Stimulated activated CD4-positive, alpha-beta T cell treated with anti-CD3 and anti-CD28 coated beads, TNF-alpha, amount 100 ng/mL, for 48 hours (primary cell): ENCODE measurements at places on chromosomes 6 and 20.

- DNase-seq: no peak
These were observed 40.5 kb downstream of the CFAP61 start for GRCh38 chr20:20092827-20093226.

DNA sequence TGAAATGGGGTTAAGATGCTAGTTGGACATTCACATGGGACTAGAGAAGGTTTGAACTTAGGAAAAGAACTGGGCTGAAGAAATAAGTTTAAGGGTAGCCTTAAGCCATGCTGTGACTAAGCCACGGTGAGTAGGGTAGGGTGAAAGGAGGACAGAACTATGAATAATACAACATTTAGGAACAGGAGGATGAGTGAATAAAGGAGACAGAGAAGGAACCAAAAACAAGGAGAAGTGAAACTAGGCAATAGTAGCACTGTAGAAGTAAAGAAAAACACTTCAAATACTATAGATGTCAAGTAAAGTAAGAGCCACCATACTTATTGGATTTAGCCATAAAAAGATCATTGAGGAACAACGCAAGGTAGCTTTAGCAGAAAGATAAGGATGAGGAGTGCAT, 111.2 kb downstream of the KCNQ5 start:
- no peak for DNase-seq

DNA sequence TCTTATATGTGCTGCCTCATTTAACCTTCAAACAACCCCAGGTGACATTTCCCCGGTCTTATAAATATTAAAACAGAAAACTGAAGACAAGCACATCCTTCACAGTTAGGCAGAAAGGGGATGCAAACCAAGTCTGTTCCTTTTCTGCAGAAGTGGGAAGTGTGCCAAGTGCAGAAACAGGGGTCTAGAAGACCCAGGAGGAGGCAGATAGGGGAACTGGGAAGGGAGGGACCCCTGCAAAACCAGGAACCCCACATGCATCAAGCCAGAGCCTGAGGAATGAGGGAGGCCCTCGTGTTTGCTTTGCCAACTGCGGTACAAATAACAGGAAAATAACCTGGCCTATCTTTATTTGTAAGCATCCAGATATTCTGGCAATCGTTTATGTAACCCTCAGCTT, 17.0 kb upstream of the CST3 start:
- no peak for DNase-seq

DNA sequence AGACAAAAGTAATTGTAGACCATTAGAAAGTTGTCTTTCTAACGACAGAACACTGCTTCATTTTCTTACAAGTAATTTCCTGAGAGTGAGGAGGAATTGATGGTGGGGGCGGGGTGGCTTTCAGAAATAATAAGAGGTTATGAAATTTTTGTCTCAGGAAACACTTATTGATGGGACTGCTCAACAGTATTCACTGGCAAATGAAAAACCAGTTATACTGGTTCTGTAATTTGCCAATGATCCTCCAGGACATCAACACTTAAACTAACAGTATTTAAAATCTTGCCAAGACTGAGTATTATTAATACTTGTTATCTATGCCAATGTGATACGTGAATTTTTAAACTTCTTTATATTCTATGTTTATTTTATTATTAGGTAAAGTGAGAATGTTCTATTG, 41.8 kb upstream of the FUT9 start:
- no peak for DNase-seq

DNA sequence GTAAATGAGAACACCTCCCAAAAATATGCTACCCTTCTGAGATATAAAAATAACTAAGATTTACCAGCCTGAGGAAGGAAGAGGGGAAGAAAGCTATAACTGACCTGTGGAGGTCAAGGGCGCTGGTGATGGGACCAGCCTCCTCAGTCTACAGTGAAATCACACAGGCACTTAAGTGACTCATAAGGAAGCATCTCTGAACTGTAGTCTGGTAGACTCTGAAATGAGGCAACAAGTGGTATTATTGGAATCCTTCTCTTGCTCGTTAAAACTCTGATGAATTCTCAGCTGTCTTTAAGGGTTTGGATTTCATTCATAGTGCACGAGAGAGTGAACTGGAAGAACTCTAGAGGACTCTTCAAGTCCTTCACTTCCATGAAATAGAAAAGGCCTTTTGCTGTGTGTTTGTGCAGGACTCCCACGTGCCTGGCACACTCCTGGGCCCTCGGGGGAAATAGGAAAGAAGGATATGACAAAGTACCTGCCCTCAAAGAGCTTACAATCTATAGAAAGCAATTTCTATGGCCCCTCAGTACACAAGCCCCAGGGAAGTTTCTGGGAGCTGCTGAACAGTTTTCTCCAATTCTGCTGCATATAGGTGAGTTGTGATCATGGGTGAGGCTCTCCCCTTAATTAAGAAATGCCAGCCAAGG, 231.8 kb upstream of the RREB1 start:
- DNase-seq: no peak

GRCh38 chr6:152305672-152306071, 331.5 kb downstream of the SYNE1 start:
- DNase-seq: no peak

GRCh38 chr6:155313602-155314091, 637 bp downstream of the TFB1M start:
- no peak for DNase-seq
